ENCODE measurements at places on chromosomes 7 and 10.

DNA sequence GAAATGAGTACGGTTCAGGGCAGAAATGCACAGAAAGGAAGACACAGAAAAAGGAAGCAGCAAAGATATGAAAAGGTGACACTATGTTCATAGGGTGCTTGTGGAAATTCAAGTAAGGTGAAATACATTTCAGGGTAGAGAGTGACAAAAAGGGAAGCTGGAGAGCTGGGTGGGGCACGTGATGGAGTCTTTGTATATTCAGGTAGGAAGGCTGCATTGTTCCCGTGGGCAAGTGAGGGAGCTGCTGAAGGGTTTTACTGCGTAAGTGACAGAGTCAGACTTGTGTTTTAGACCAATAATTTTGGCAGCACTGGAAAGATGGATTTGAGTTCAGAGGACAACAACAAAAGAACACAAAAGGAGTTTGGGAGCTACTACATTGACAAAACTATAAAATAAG lies 35.3 kb upstream of the ANK3 start:
- no peak for DNase-seq

DNA sequence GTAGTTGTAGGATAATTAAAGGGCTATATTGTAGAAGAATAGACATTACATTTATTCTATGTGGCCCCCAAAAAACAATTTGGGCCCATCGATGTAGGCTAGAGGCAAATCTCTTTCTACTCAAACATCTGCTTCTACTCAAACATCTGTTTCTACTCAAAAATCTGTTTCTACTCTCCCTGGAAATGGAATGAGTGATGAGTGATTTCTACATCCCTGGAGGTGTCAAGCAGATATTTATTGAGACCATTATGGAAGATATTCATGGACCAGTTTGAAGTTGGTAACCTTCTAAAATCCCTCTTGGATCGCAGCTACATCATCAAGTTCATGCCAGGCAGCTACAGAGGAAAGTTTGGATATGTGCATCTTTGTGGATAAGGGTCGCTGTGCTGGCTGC lies 5.1 kb upstream of the PLPP4 start:
- DNase-seq = no peak

- peak; percentile 32 for DNase-seq
Observed at GRCh38 chr7:158028290-158028941, 559.2 kb downstream of the PTPRN2 start.

GRCh38 chr7:69687739-69688433 lies 89.6 kb downstream of the AUTS2 start:
- DNase-seq = no peak

- DNase-seq = no peak
Observed at GRCh38 chr10:115001506-115002381, 63.7 kb downstream of the TRUB1 start.

- DNase-seq = no peak
Observed at GRCh38 chr10:3125527-3126170, 46.9 kb downstream of the PITRM1 start.

GRCh38 chr10:4742217-4742616 lies 83.8 kb upstream of the AKR1E2 start:
- DNase-seq = no peak

- peak; percentile 58 for DNase-seq
Observed at GRCh38 chr7:75915416-75916156, 631 bp downstream of the POR start.

DNA sequence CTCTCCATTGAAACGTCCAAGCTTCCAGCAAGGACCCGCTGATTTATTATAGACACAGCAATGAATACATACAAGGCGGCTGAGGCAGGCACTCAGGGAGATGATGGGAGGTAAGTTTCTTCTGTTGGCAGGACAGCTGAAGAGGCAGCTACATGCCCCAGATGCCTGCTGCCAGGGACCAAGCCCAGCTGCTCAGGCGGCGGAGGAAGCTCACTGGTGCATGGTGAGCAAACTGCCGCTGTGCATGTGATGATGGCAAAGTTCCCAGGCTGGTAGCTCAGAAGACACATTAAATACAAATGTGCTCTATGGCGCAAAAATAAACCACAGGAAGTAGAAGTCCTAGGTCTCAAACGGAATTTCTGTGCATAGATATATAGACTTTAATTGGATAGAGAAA lies 2.3 kb downstream of the DNTT start:
- peak; percentile 73 for DNase-seq

- peak; percentile 87 for DNase-seq
Observed at GRCh38 chr7:100602889-100603725, 944 bp downstream of the PCOLCE start.

DNA sequence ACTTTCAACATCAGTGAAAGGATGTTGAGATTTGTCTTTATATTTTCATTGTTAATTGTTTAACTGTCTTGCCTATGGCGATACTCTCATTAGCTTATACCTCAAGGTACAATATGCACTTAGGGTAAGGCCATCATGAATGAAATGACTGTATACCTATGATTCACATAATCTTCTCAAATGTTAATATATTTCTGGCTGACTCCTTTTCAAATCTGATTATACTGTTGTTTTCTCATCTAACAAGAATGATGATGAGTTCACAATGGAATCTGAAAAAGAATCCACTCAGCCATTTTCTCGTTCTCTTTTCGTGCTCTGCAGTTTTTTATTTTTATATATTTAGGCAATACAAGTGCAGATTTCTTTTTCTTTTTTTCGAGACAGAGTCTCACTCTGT lies 159.1 kb downstream of the ARHGAP12 start:
- no peak for DNase-seq

DNA sequence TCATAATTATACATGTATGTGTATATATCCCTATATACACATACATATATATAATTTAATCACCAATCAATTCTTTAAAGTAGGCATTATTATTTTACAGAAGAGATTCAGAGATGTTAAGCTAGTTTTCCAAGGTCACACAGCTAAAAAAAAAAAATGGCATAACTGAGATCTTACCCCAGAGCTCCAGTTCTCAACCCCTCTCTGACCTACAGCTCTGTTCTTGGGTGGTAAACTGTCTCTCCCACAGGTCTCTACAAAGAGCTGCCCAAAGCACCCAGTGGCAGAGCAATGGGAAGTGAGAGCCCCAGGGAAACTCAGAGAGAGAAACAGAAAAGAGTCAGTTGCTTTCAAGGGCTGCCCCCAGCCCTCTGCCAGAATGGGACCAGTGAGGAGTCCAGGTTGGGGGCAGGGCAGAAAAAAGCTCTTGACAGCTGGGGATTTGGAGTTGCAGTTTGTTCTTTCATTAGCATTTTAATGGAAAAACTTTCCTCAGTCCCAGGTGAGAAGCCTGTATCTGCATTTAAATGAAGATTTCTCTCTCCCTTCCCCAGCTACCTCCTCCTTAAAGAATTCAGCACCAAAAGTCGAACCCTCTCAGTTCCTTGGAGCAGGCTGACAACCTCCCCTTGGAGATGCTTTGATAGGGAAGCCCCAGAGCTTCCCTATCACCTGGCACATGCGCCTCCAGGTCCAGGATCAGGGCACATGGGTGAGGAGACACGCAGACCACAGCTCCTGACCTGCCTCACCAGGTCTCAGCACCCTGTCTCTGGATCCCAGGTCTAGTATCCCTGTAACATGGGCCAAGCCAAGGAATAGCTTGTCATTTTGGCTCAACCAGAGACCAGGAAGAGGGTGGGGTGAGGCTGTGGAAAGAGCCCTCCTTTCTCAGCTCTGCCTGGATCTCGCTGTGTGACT lies 388.1 kb downstream of the PLXNA4 start:
- DNase-seq = no peak

- DNase-seq = no peak
Observed at GRCh38 chr7:45082031-45082830, 6.5 kb downstream of the NACAD start.

DNA sequence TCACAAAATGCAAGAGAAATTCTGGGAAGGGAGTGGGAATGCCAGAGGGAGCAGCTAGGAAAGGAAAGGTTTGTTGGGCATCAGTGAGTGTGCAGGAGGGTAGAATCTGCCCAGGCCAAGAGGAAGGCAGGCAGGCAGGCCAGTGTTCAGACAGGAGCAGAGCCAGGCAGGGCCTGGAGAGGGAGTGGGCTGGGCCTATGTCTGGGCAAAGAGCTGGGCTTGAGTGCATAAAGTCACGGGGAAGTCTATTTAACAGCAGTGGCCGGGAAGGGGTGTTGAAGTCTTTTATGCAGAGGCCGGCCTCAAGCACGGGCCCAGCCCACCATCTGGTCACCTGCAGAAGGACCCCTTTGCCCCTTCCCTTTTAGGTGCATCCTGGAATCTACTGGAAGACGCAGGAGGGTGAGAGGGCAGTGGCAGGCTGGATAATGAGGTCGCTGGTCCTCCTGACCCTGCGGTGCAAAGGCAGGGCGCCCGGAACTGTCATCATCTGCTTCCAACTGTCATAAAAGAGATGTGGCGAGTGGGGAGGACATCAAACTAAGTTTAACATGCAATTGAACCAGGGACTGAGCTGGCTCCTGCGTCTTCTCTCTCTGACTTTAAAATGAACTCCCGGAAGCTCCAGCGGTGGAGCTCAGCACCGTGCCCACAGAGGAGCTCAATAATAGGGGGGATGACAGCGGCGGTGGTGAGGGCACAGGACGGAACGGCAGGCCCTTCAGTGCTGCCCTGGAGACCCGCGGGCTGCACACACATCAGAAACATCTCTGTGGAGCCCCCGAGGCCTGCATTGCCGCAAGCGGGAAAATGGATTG lies 29.5 kb downstream of the CARD11 start:
- peak; percentile 66 for DNase-seq

- no peak for DNase-seq
Observed at GRCh38 chr10:86536294-86536861, 14.8 kb upstream of the WAPL start.

DNA sequence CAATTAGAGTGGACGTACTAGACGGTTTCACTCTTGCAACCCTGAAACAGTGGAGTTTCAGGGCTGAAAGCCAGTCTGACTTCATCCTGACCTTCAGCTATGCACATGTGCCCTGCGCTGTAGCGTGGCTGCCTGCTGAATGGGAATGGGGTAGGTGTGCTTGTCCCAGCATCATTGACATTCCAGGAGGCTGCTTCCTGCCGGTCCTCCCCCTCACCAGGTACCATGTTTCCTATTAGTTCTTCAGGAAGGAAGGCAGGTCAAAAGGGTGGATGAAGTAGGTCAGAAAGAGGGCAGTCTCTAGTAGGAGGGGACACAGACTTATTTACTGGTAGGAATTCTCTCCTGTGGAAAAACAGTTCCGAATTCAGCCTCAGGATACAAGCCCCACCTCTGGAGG lies 551.8 kb upstream of the GALNT17 start:
- no peak for DNase-seq

DNA sequence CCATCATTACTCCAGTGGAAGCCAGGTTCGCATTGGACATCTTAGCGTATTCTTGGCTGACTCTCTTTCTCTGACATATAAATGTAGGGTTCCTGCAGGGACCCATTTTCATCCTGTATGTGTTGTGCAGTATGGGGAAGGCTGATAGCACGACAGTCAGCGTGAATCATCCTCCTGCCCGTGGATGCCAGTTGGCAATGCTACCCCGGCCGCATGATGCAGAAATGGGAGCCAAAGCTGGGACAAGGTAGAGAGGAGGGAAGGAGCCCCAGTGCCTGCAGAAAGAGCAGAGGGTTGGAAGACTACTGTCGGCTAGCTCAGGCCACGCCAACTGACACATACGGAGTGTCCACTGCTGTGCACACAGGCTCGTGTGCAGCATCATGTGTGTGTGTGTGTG lies 251.6 kb downstream of the SKAP2 start:
- DNase-seq = no peak

GRCh38 chr7:130146693-130147405 lies 58.4 kb downstream of the TMEM209 start:
- no peak for DNase-seq

DNA sequence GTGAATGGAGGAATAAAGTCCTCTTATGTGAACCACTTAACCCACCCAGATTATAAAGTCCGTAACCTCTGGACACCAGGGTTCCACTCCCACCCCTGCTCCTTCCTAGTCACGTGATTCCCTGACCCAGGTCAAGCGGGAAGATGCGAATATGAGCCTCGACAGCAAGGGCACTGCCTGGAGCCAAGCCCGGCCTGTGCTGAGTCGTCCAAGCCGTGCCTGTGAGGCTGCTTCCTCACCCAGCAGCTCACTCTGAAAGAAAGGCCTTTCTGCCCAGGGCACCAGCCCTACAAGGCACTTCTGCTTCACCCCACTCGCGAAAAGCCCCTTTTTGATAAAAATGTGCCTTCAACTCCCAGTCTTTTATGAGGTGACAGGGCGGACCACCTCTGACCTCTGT lies 85.8 kb downstream of the CYTH3 start:
- no peak for DNase-seq

- no peak for DNase-seq
Observed at GRCh38 chr10:11958956-11959355, 83.7 kb downstream of the UPF2 start.

- no peak for DNase-seq
Observed at GRCh38 chr7:148325208-148325607, 265.4 kb upstream of the C7orf33 start.
